Erythroblast (primary cell): ENCODE measurements at places on chromosomes 6 and 20.
A peak's percentile ranks its signal among the peaks of the same experiment; 100 is the strongest.

DNA sequence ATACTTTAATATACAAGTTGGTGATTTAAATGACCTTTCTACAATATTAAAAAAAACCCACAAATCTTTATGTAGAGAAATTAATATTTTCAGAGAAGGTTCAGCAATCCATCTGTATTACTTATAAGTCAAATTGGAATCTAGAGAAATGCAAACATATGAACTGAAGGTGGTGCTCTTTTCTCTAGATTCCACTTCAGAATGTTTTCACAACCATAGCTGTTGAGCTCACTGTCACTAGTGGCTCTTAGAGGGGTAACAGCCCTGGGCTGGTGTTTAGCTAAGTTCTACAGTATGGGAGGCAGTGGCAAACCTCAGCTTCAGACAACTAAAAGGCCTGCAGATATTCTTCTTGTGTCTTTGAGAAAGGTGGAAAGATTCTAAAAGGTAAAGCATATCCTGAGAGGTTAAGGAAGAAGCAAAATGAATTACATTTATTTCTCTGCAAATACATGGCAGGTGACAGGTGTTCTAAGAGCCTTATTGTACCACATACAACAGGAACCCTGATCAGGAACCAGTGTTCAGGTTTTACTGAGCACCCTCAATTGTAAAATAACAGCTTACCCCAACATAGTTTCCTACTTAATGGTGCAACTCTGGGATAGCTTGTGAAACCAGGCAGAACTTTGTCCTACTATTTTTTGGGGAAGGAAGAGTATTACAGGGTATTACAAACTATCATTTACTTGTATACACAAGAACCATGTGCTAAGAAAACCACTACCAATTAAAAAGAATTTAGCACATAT, 56.6 kb upstream of the SAMHD1 start:
- DNase-seq, result no peak

- no peak for DNase-seq
These were observed 15.2 kb downstream of the DEF6 start for GRCh38 chr6:35312807-35313206.

GRCh38 chr6:104884867-104885517, 25.3 kb upstream of the HACE1 start:
- no peak for DNase-seq

- DNase-seq, result no peak
These were observed 17.5 kb downstream of the CPNE5 start for GRCh38 chr6:36821581-36822335.

GRCh38 chr6:158900663-158901312, 81.6 kb upstream of the EZR start:
- no peak for DNase-seq

DNA sequence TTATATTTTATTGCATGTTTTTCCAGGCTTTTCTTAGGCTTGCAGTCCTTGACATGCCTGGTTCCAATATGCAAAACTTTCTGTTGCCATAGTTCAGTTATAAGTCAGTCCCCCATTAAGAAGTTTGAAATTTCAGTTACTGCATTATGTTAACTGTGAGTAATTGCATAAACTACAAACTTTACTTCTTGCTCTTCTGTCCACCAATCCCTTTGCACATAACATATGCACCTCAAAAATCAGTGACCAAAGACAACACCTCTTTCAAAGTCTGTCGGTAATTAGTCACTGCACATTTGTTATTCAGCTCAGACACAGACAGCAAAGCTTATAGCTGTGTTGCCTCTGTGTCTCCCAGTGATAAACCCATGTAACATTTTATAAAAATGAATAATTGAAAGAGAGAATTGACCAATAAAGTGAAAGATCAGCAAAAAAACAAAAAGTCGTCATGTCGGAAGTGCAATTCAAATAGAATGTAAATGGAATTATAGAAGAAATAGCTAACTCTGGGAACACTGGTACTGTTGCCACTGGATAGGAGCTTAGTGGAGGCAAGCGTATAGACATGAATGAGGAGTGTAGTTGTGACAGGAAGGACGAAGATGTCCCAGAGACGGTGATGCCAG, 50.3 kb upstream of the BTBD3 start:
- DNase-seq, result no peak

GRCh38 chr20:7770578-7770977, 169.7 kb downstream of the HAO1 start:
- no peak for DNase-seq

DNA sequence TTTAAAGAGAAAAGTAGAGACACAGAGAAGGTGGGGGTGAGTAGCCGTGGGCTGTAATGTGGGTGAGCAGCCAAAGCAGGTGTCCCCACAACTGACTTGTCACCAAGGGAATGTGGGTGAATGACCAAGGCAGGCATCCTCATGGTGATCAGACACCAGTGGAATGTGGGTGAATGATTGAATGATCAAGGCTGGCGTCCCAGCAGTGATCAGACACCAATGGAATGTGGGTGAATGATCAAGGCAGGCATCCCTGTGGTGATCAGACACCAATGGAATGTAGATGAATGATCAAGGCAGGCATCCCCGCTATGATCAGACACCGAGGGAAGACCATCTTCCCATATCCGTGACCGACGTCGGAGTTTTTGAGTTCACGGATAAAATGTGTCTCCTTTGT, 49.8 kb upstream of the OR14J1 start:
- no peak for DNase-seq

GRCh38 chr20:44019638-44020335, 105.1 kb downstream of the TOX2 start:
- no peak for DNase-seq

GRCh38 chr20:1171461-1172093, 13.2 kb downstream of the TMEM74B start:
- DNase-seq, result peak; percentile 72

GRCh38 chr6:33075568-33076405, at the start of gene HLA-DPB1:
Gene HLA-DPB1, plus strand, starts transcription at chr6:33075990. Its CDS starts 52 bp downstream, at chr6:33076042.
- peak; percentile 40 for DNase-seq

- DNase-seq, result peak; percentile 8
These were observed 388.2 kb upstream of the CITED2 start for GRCh38 chr6:139762587-139763031.

DNA sequence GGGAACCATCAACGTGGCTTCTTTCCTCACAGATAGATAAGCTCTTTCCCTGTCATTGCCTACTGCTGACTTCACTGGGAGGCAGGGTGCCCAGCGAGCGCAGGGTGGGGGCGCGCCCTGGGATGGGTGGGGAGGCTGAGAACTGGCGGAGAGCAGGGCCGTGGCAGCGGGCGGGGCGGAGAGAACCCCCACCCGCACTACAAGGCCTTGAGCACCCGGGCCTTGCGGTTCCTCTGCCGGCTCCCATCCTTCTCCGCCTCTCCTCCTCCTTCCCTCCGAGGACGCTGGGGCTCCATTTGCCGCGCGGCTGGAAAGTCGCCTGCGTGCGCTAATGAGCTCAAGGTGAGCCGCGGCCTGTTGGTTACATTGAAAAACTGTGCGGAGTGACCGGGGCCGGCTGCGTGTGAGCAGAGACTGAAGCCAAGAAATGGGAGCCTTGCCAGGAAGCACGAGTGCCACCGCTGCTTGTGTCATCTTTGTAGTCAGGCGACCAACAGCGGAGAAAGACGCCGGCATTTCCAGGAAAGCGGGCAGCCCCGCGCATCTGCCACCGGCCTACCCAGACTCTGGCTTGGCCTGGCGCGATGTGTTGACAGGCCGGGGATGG, 963.5 kb upstream of the SLC35B3 start:
- no peak for DNase-seq

GRCh38 chr6:4647414-4648365, 128.5 kb upstream of the CDYL start:
- DNase-seq, result peak; percentile 59

GRCh38 chr6:19354181-19354580, 483.0 kb upstream of the ID4 start:
- DNase-seq, result no peak

GRCh38 chr20:50111120-50111828, 1.7 kb downstream of the UBE2V1 start:
- DNase-seq, result peak; percentile 96

GRCh38 chr20:32674362-32674789, 635 bp upstream of the C20orf203 start:
- DNase-seq, result peak; percentile 65

DNA sequence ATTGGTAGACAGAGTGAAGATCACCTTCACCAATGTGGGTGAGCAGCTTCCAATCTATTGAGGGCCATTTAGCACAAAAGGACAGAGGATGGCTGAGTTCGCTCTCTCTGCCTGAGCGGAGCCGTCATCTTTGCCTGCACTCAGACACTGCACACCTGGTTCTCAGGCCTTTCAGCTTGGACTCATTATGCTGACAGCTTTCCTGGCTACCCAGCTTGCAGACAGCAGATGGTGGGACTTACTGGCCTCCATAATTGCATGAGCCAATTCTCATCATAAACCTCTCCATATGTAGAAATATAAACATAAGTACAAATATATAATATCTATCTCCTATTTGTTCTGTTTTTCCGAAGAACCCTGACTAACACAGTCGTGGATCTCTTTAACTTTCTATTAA, 13.7 kb downstream of the TBXT start:
- DNase-seq, result no peak

DNA sequence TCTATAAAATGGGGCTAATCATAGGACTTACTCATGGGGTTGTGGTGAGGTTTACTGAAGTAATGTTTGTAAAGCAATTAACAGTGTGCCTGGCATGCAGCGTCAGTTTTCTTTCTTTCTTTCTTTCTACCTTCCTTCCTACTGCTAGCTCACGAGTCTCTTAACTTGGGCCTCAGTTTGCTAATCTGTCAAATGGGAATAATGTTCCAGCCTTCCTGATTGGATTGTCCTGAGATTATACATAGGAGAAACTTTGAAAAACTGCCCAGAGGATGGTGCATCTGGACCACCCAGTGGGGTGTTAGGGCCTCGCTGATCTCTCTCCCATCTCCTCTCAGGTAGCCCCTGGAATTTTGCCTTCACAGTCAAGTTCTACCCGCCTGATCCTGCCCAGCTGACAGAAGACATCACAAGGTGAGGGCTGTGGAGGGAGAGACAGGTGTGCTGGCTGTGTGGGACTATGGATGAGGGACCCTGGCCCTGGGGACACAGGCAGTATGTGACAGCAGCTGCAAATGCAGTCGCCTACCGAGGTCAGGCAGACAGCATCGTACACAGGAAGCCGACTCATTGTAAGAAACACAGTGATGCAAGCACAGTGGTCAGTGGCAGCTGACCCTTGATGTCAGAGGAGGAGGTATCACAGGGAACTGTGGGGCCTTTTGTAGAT, 27.5 kb downstream of the EPB41L1 start:
- no peak for DNase-seq

- DNase-seq, result no peak
These were observed 72.0 kb downstream of the TTLL2 start for GRCh38 chr6:167396659-167397490.

DNA sequence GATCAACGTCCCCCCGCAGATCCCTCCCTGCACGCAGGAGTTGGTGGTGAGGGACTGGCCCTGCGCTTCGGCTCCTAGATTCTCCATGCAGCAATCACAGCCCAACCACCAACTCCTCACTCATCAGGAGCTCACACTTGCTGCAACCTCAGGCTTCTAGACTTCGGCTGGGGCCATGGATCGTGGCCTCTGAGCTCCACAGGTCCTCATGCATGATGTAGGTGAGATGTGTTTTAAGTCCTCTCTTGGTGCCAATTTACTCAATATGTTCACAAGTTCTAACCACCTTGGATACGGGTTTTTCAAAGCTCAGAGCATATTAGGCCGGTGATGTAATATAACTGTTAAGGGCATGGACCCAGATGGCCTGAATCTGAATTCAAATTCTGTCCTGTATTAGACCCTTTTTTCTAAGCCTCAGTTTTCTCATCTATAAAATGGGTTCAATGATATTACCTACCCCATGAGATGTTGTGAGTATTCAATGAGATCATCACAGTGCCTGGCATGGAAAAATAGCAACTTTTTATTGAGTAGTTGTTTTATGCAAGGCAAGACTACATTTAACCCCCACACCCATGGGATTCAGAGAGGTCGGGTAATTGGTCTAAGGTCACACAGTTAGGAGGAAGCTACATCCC, 31.0 kb downstream of the SUN5 start:
- no peak for DNase-seq

- no peak for DNase-seq
These were observed 224.8 kb upstream of the JAG1 start for GRCh38 chr20:10898552-10898951.

GRCh38 chr20:58001381-58001780, 227.1 kb downstream of the ANKRD60 start:
- DNase-seq, result no peak

DNA sequence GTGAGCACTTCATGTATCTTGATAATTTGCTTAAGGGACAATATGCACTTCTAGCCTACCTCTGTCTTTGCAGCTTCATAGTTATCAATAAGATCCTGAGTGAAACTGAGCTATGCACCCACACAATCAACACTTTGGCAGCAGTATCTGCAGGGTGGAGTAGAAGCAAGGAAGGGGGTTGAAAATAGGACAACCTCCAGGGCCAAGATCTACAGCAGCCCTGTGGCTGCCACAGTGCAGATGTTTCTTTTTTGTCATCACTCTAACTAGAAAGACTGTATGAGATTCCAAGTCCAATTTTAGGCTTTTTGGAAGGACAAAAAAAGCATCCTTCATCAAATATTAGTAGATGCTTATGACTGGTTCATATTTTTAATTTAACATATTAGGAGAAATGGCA, 336.1 kb upstream of the CITED2 start:
- DNase-seq, result peak; percentile 59
